COR-L47 (cell line): ENCODE measurements at places on chromosomes 1 and 21.

GRCh38 chr1:31970873-31971272, 32.7 kb upstream of the PTP4A2 start:
- DNase-seq, result no peak

- no peak for DNase-seq
These were observed 47.5 kb downstream of the SYDE2 start for GRCh38 chr1:85153149-85153891.

DNA sequence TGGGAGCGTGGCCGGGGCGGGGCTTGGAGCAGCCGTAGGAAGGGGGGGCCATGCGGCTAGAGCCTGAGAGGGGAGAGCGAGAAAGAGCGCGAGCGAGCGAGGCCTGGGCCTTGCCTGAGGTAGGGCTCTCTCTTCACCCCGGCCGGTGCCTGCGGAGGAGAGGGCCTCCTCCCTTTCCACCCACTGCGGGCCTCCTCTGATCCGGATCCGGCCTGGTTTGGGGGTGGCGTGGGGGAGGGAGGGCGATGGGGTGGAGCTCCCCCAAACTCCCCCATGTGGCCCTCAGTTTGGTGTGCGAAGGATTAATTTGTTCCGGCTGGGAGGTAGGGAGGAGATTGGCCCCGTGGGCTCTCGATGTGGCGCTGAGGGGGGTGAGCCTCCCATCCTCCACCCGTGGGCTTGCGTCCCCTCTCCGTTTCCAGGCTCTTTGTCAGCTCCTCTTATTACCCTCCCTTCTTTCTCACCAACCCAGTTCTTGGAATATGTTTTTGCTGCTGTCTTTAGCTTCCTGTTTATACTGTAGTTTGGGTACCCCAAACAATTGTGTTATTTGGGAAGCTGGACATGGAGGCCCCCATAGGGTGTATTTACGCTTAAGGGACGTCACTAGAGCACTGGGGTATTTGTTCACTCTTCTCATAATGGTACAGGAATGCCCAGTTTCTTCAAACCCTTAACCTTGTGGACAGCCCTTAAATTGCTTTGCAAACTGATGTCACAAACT, 685 bp downstream of the UBAP2L start:
- peak; percentile 19 for DNase-seq

DNA sequence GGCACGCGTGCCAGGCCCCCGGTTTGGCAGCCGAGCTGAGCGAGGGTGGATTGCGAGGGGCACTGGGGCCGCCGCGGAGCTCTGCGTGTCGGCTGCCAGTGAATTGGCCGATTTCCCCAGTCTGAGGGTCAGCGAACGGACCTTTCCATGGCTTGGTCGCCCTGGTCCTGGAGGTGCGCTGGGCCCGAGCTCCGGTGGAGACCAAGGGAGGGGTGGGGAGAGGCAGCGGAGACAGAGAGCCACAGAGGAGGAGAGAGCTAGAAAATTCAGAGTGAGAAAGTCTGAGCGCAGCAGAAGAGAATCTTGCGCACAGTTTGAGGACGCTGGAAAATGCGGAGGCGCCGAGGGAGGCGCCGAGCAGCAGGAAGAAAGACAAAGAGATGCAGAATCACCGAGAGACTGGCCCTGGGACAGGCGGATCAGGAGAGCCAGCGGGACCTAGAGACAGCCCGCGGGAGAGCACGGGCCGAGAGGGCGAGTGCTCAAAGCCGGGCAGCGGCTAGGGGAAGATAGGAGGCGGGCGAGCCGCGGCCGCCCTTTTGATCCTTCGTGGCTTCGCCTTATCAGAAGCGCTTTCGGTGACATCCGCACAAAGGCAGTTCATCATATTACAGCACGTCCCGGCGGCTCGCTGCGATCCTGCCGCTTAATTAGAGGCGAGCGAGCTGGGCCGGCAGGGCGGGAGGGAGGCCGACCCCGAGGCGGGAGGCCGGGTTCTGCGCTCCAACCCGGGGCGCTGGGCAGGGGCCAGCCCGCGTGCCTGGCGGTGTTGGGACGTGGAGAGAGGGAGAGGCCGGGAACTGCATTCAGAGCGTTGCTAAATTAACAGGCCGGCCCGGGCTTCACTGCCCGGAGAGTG, 12.7 kb downstream of the PAX7 start:
- DNase-seq, result no peak

GRCh38 chr21:43733060-43733459, 14.1 kb downstream of the PDXK start:
- no peak for DNase-seq

- DNase-seq, result no peak
These were observed 43.4 kb downstream of the PKP1 start for GRCh38 chr1:201326710-201327109.

GRCh38 chr1:21034725-21035628, 141.7 kb downstream of the EIF4G3 start:
- no peak for DNase-seq

DNA sequence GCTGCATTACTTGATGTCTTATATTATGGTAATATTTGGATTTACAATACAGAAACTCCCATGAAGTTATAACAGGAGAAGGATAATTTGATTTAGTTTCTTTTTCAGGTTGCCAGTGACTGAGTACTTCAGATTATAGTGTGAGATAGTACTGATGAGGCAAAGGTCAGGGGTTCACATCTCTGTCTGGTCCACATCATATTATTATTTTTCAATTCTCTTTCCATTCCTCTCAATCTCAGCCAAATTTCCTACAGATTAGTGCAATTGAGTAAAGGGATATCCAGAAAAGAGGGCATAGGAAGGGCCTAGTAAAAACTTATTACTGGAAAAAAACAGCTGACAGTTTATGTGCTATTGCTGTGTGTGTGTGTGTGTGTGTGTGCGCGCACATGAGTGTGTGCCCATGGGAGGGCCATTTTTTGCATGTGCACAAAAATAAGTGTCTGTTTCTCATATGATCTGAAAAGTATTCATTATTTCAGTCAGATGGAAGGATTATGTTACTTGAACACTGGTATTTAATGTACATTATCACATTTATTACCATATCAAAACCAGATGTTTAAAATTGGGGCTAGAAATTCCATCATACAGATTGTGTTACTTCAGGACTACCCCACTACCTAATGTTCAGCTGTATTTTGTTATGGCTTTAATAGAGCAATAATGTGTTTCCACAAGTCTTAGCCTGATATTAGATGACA, 78.3 kb upstream of the KCNK2 start:
- DNase-seq, result no peak

GRCh38 chr1:52707927-52708655, 9.9 kb upstream of the COA7 start:
- no peak for DNase-seq

GRCh38 chr1:23477359-23478144, 6.4 kb downstream of the ASAP3 start:
- no peak for DNase-seq

DNA sequence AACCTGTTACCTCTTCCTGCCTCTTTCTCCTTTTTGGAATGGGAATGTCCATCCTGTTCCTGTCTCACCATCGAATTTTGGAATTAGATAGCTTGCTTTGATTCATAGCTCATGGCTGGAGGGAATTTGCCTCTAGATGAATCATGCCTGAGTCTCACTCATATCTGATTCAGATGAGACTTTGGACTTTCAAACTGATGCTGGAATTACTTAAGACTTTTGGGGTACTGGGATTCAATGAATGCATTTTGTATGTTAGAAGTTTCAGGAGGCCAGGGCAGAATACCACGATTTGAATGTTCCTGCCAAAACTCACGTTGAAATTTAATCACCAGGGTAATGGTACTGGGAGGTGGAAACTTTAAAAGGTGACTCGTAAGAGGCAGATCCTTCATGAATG, 132.4 kb downstream of the DSCAM start:
- DNase-seq, result no peak
